Stromal cell of bone marrow (primary cell): ENCODE measurements at places on chromosomes 3 and 15.

DNA sequence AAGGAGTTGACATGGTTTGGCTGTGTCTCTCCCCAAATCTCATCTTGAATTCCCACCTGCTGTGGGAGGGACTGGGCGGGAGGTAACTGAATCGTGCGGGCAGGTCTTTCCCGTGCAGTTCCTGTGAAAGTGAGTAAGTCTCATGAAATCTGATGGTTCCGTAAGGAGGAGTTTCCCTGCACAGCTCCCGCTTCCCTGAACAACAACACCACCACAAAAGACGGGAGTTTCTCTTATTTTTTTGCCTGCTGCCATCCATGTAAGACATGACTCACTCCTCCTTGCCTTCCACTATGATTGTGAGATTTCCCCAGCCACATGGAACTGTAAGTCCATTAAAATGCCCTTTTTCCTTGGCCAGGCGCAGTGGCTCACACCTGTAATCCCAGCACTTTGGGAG, 22.7 kb downstream of the XXYLT1 start:
- no peak for DNase-seq

GRCh38 chr3:66428733-66429132, 72.1 kb downstream of the LRIG1 start:
- DNase-seq: peak; percentile 95

DNA sequence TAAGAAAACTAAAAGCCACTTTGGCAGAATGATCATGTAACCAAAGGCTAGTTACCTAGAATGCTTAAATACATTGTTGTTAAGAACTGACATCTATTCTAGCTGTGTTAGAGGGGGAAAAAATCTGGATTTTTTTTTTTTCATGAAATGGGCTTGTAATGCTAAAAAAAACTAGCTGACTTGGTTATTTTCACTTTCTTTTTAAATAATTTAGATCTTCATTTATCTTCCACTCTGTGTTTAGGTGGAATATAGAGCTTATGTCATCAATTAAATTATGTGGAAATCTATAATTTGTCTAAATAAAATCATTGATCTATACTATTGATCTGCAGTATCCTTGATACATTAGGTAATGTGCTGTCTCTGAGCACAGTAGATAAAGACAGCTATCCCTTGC, 217.4 kb downstream of the TCF12 start:
- no peak for DNase-seq

DNA sequence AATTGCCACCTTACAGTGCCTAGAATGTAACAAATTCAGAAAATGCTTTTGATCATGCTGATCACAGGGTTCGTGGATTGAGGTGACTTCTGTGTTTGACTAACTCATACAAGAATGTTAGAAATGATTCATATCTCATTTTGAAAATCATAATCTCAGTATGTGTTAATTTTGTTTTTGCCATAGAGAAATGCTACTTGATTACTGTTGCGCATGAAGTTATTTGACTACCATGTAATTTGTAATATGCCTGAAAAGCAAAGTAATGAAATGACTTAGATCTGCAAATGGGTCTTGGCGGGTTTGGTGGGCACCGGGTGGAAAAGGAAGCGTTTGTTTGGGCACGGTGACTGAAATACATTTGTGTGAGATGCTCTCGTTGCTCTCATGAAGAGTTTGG, 173.6 kb upstream of the BHLHE40 start:
- no peak for DNase-seq

- DNase-seq: no peak
These were observed 298.2 kb upstream of the SLCO3A1 start for GRCh38 chr15:91555312-91555711.

DNA sequence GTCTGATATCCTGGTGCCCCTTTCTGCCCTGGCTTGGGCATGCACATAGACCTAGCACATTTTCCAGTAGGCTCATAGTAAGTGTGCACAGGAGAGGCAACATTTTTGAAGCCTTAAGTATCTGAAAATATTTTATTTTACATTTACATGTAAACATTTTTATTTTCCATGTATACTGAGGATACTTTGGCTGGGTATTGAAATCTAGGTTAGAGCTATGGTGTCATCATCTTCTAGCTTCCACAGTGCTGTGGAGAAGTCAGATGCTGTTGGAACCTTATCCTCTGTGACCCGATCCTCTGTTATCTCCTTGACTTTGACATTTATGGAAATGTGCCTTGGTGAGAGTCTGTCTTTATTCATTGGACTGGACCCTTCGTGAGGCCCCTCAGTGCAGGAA, 74.1 kb downstream of the PLXNA1 start:
- DNase-seq: no peak

DNA sequence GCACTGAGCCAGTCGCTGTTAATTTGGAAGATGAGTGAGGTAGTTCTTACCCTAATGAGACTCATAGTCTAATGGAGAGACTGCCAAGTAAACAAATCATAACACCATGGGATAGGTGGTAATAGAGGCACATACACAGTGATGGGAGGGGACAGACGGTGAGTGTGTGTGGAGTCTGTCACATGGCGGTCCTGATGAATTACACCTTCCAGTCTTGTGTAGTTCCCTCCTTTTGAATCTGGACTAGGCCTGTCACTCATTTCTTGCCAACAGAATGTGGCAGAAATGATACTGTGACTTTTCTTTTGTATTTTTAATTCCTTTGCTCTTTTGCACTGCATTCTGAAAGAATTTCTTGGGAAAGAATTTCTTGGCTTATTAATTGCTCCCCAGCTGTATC, 78.1 kb downstream of the NR1D2 start:
- no peak for DNase-seq

DNA sequence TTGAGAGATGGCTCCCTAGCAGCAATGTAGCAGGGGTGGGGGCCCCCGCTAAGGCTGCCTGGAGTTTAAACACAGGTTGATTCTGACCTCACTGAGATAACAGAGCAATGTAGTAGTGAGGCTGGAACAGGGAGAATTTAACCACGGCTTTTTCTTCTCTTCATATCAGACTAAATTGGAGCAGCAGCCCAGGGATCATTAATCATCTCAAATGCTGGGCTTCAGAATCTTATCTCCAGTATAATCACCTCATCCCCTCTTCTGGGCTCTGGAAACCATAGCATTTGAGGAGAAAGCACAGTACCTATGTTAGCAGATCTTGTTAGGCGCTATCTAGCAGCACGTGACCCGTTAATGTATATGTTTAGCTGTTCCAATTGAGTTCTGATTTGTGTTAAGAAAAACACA, 25.4 kb upstream of the DET1 start:
- DNase-seq: no peak

GRCh38 chr3:186642014-186642413, 1.8 kb downstream of the FETUB start:
- DNase-seq: no peak

GRCh38 chr15:87767516-87767915, 489.0 kb downstream of the NTRK3 start:
- DNase-seq: no peak

- no peak for DNase-seq
These were observed 54.7 kb downstream of the GJD2 start for GRCh38 chr15:34699968-34700640.

- peak; percentile 35 for DNase-seq
These were observed 20.3 kb downstream of the GMPS start for GRCh38 chr3:155890671-155891190.

DNA sequence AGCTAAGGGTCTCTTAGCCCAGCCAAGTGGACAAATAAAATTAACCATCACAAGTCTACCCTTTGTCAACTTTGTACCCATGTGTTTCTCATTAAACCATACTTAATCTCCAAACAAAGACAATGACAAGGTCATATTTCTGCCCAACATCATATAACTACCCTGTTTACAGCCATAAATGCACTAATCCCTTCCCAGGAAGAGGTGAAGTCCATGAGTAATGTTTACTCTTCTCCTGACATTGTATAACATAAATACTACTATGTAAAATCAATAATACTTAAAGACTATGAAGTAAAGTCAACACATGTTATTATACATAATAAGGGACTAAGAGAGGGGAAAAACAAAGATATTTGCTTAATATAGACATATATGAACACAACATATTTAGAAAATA, 38.5 kb upstream of the FAN1 start:
- DNase-seq: no peak

DNA sequence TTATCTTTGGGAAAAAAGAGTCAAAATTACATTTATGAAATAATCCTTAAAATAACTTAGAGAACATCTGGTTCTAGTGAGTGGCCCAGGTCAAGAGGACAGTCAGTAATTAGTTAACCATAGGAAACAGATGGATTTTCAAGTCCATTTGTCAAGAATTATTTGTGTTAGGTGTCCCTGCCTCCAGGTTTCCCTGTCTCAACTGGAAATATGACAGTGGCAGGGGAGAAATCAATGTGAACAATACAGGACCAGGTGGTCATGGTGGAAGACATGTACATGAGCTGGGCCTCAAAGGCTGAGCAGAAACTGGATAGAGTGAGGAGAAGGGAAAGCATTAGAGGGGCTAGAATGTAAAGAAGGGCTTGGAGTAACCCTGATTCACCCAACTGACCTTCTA, 372.6 kb downstream of the VPS13C start:
- DNase-seq: no peak

DNA sequence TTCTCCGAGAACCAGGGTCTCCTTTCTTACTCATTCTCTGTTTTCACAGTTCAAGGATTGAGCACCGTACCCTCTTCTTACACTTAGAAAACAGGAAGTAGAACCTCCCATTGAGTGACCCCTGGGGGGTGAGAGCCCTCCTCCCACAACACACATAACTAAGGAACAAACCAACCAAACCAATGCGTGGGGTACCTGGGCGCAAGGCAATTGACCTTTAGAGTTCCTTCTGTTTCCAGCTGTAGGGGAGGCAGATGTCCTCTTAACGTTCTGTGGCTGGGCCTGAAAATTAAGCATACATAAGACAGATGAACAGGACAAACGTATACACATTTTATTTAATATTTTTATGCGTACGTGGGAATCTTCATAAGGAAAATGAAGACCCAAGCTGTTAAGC, 33.5 kb upstream of the TIMP4 start:
- DNase-seq: no peak

GRCh38 chr15:49179433-49180190, 9.6 kb downstream of the GALK2 start:
- no peak for DNase-seq

DNA sequence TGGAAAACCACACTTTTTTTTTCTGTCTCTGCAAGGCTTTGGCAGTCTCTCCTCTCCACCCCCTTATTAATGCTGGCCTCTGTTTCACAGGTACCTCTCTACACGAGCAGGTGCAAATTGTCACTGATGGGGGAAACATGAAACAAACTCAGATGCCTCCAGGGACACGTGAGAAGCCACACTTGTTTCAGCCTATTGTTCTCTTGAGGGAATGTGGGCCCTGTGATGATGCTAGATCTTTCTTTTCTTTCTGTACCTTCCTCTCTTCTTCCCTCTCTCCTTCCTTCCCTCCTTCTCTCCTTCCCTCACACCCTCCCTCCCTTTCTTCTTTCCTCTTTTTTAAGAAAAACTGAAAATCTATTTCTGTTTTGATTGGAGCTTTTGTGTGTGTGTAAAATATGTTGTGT, 5.7 kb upstream of the BLM start:
- no peak for DNase-seq

- no peak for DNase-seq
These were observed 231.4 kb upstream of the UMPS start for GRCh38 chr3:124498891-124499290.

DNA sequence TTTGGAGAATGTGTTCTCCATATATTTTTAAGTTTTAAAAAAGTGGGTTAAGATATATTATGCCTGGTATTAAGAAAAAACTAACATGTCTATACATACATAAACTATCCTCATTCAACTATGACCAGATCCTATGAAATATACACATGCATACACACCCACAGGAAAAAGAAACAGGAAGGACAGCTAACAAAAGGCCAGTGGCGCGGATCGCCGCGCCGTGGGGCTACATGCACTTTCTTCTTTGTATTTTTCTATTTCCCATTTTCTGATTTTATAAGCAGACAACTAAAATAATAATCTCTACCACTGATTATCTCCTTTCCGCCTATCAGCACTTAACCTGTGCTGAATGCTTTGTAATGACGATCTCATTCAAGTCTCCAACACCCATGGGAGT, 160.1 kb downstream of the OR4M2 start:
- DNase-seq: no peak

- no peak for DNase-seq
These were observed 179.9 kb downstream of the PLOD2 start for GRCh38 chr3:145981056-145981455.

GRCh38 chr15:99986297-99987118, 253.3 kb upstream of the LYSMD4 start:
- DNase-seq: no peak

DNA sequence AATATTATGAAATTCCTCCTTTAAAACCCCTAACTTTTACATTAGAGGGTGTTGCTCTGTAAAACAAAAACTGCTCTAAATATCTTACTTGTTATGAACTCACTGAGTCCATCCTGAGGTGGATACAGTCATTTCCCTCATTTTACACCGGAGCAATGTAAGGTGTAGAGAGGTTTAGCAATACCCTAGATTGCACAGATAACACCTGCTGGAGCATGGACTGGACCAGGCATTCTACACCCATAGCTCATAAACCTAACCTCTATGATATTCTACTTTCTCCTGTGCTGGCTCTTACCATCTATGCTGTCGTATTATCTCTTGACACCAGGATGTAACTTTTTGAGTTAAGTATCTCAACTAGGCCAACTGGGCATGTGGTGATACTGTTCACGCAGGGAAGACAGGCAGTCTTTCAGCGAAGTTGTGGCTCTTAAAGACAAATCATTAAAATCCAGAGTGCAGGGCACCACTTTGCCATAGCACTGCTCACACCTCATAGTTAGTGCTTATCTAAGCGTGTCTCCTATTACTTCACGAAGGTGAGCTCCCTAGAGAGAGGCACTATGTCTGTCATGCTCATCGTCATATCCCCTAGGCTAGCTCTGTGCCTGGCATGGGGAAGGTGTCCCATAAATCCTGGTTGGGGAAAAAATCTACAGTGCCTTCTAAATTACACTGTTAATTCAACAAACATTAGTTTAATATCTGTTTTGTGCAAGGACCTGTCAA, 100.1 kb upstream of the SLC2A2 start:
- no peak for DNase-seq

DNA sequence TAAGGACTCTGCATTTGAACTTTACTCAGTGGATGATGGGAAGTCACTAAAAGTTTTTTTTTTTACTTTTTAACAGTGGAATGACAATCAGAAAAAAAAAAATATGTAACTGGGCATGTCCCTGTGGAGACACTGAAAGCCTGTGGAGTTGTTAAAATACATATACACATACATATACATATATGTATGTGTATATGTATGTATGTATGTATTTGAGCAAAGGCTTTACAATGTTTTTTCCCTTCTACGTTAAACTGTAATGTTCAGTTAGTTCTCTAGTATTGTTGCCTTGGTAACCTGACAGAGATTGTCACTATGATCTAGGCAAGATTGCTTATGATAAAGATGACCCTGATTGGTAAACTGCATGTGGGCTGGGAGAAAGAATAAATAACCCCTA, 30.3 kb downstream of the NSUN3 start:
- no peak for DNase-seq

DNA sequence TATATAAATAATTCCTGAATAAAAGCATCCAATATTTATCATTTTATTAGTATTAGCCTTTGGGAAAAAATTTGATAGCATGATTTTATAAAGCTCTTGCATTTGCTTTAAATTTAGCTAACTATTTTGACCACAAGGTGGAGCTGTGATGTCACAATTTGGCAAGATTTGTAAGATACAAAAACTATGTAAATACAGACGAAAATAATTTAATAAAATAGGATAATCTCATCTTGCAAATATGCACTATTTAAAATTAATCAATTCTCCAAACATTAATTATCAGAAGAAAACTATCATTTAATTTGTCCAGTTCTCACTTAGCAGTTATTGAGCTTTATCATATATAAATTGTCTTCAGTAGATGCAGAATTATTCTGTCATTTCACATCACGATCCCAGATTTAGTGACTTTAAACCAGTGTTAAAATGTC, 95.4 kb downstream of the PLOD2 start:
- peak; percentile 45 for DNase-seq
